ENCODE measurements at places on chromosomes 16 and 17. TPM values are rescaled to one million over a fixed set of nuclear protein-coding genes. Genes with fewer than 3 reads are reported as not detected.

Gene EMC6
- total RNA-seq: 53.1 TPM

Gene CMC2
- total RNA-seq: 70.5 TPM

Gene KRT33B
- total RNA-seq: not detected

Gene DCXR
- 64.9 TPM for total RNA-seq

Gene ENO3
- 24.5 TPM for total RNA-seq

Gene ABI3
- total RNA-seq: not detected

Gene MAF
- 10.8 TPM for total RNA-seq

Gene LRRC36
- 0.34 TPM for total RNA-seq

Gene KRT28
- total RNA-seq: not detected

Gene ALOX15
- total RNA-seq: not detected

Gene NDUFAB1
- 122 TPM for total RNA-seq

Gene CLEC3A
- total RNA-seq: not detected

Gene GRAP
- total RNA-seq: 0.46 TPM

Gene TBC1D3I
- not detected for total RNA-seq

Gene MTSS2
- 22.1 TPM for total RNA-seq

Gene RAB37
- 4.3 TPM for total RNA-seq

Gene CDH5
- total RNA-seq: not detected

Gene CSF3
- not detected for total RNA-seq

Gene TMEM106A
- total RNA-seq: 1.7 TPM

Gene TEKT5
- total RNA-seq: 0.07 TPM

Gene CASKIN2
- 12.6 TPM for total RNA-seq

Gene ALOX12B
- total RNA-seq: 0.28 TPM

Gene CCNF
- total RNA-seq: 67.3 TPM

Gene NOXO1
- not detected for total RNA-seq

Gene DLX3
- 0.04 TPM for total RNA-seq

Gene TEDC2
- 29.1 TPM for total RNA-seq

Gene NPIPB6
- 1.3 TPM for total RNA-seq

Gene ETV4
- total RNA-seq: 1.1 TPM

- no peak for DNase-seq
Measured at GRCh38 chr16:68423771-68424170, 24.5 kb downstream of the SMPD3 start.

GRCh38 chr16:69880640-69881133, 70.4 kb upstream of the CLEC18A start:
- DNase-seq: no peak

GRCh38 chr16:88793251-88793954, 8.4 kb upstream of the PIEZO1 start:
- no peak for DNase-seq

GRCh38 chr17:49132699-49133364, at the start of gene B4GALNT2:
Gene B4GALNT2 (plus strand): TSS chr17:49132769. CDS start chr17:49132793, 24 bp downstream.
- peak; percentile 71 for DNase-seq

DNA sequence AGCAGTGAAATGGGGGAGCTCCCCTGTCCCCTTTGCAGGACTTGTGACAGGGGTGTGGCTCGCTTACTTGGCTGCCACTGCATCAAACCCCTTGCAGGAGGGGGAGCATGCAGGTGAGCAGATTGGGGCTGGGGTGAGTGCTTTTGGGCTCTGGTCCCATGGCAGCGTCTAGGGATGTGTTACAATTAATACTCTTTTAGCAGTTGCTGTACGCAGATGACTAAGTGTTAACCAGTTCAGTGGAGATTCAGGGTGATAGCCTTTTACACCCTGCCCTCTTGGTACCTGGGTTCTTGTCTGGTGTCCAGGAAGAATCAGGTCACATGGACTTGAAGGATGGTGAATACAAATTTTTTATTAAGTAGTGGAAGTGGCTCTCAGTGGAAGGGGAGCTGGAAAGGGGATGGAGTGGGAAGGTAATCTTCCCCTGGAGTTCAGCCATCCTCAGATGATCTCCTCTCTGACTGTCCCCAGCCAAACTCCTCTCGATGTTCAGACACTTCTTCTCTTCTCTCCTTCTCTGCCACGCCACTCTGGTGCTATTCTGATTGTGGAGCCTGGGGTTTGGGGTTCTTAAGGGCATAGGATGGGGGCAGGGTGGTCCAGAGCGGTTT, 100.1 kb downstream of the MARF1 start:
- no peak for DNase-seq

GRCh38 chr16:14354561-14355351, 275.3 kb downstream of the PARN start:
- no peak for DNase-seq

GRCh38 chr17:51166987-51167931, 1.0 kb downstream of the NME2 start:
- peak; percentile 66 for DNase-seq

- peak; percentile 28 for DNase-seq
Measured at GRCh38 chr17:56793957-56794356, 39.8 kb downstream of the C17orf67 start.

GRCh38 chr17:68328676-68329075, 37.4 kb downstream of the ARSG start:
- DNase-seq: no peak

- DNase-seq: no peak
Measured at GRCh38 chr16:10827691-10828341, 9.2 kb upstream of the TVP23A start.

GRCh38 chr16:76278980-76279379, 1.8 kb downstream of the CNTNAP4 start:
- peak; percentile 55 for DNase-seq

GRCh38 chr16:19094542-19095365, 19.0 kb upstream of the ITPRIPL2 start:
- DNase-seq: no peak

GRCh38 chr16:74033441-74033995, 263.1 kb upstream of the PSMD7 start:
- no peak for DNase-seq

- DNase-seq: no peak
Measured at GRCh38 chr17:12536472-12536871, 129.2 kb upstream of the MYOCD start.

DNA sequence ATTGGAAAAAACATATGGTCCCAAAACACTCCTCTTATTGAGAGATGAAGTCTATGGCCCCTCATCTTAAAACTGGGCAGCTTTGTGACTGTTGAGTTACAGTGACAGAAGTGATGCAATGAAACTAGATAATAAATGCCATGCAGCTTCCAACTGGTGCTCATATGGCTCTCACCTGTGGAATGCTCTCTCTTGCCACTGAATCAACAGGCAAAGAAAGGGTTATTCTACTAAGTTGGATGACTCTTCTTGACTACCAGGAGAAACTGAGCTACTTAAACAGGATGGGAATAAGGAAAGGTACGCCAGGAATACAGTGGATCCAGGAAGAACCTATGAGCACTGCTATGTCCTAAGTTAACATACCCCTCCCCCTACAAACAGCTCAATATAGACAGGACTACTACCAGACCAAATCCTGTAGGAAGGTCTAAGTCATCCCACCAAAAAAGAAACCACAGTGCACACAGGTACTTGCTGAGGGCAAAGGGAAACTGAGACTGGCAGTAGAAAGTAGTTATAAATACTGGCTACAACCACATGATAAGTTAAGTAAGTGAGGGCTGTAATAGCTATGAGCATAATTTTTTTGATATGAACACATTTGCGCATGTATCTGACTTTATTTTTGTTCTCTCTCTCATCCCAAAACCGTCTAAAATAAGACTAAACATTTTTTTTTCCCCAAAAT, 398.5 kb downstream of the ZFHX3 start:
- DNase-seq: no peak

DNA sequence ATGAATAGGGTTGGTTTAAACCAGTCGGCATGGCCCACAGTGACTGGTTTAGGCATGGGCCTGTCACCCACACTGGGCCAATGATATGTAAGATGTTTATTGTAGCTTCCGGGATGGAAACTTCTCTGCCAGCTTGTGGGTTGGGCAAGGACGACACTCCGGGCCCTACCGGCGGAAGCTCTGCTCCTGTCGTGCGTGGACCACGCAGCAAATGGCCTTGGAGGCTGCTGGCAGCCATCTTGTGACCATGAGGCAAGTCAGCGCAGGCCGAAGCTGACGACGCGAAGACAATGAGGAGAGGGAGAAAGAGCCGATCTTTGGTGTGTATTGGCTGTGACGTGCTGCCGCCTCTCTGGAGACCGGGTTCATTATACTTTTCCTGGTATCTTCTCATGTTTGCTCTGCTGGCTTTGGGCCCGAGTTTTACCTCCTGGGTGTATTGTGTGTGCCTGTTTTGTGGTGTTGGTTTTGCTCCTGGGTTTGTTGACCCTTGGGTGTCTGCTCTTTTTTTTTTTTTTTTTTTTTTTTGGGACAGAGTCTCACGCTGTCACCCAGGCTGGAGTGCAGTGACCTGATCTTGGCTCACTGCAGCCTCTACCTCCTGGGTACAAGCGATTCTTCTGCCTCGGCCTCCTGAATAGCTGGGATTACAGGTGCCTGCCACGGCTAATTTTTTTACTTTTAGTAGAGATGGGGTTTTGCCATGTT, 15.4 kb downstream of the SLC25A10 start:
- DNase-seq: no peak

GRCh38 chr17:76672270-76672851, 28.8 kb upstream of the ST6GALNAC1 start:
- no peak for DNase-seq

GRCh38 chr17:3814361-3814760, 13.4 kb upstream of the ITGAE start:
- DNase-seq: no peak

DNA sequence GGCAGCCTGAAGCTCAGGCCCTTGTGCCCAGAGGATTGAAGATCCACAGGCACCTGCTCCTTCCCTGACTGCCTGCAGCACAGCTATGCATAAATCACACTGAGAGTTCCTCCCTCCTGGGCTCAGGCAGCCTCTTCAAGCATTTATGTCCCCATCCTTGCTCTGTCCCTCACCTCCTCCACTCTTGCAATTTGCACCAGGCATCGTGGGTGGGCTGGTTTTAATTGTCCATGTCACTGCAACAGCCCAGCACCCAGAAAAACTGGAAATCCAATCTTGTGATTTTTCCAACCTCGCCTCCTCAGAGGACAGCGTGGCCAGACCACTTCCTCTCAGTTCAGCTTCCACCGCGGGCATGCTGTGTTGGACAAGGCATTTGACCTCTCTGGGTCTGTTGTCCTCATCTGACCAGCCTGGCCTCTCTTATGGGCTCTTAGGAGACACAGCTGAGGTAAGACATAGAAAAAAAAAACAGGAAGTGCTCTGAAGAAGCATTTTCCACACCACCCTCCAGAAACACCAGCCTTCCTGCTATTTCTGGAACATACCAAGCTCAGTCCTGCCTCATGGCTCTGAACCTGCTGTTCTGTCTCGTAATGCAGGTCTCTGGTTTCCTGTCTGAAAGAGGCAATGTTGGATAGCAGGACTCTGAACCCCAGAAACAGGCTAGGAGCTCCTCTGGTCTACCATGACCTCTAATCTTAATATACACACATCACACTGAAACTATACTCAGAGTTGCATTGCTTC, 8.3 kb downstream of the TMEM114 start:
- no peak for DNase-seq

DNA sequence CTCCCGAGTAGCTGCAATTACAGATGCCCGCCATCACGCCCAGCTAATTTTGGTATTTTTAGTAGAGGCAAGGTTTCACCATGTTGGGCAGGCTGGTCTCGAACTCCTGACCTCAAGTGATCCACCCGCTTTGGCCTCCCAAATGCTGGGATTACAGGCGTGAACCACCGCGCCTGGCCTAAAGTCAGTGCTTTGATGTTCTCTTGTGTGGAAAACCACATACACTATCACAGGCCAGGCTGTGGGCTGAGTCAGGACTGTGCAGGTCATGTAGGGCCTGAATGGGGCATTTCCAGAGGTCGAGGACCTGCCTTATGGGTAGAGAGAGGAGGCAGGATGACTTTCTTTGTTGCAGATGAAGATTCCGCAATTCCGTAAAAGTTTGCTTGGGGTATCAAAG, 5.1 kb upstream of the MT3 start:
- no peak for DNase-seq

GRCh38 chr17:81165246-81166032, at the start of gene PVALEF:
Gene PVALEF (plus strand): TSS chr17:81165507. CDS start chr17:81181227, 15,720 bp downstream.
- DNase-seq: peak; percentile 71

DNA sequence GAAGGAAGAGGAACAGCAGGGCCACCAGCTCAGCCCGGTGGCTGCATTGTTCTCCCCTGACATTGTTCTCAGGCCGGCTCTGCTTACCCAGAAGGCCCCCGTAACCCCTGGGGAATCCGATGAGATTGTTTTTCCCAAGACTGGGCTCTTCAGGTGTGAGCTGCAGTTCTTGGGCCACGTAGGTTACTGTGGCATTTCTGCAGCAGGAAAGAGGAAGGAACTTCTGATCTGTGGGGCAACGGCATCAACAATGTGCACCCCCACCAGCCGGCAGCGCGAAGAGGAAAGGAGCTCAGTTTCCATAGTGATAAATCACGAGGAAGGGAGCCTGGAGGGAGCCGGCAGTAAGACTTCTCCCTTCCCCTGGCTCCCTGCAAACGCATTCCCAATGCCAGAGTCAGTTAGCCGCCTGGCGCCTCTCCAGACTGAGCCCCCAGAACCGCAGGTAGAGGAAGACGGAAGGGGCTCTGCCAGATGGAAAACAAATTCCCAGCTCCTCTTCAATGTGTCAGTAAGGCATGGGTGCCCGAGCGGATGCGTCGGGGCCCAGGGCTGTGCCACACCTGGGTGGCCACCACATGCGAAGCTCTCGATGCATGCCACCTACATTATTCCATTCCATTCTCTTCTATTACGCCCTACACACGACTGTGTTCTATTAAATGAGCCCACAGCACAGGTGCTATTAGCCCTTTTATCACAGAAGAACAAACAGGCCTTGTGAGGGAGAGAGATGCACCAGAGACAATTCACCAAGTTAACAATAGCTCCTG, 21.5 kb upstream of the PECAM1 start:
- peak; percentile 87 for DNase-seq

DNA sequence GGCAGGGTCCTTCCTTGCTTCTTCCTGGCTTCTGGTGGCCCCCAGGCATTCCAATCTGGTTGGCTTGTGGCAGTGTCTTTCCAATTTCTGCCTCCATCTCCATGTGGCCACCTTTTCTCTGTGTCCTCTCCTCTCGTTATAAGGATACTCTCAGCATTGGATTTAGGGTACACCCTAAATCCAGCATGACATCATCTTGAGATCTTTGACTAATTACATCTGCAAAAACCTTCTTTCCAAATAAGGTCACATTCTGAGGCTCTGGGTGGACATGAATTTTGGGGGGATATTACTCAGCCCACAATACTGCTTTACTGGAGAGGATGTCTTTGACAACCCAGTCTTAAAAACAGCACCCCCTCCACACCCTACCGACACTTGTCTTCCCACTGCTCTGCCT, 18.9 kb upstream of the CFAP20 start:
- no peak for DNase-seq

- DNase-seq: no peak
Measured at GRCh38 chr16:54588026-54588425, 301.4 kb upstream of the IRX3 start.

GRCh38 chr17:73976147-73976546, 227.3 kb upstream of the RPL38 start:
- no peak for DNase-seq

GRCh38 chr17:10121971-10122707, 76.3 kb downstream of the GAS7 start:
- no peak for DNase-seq

GRCh38 chr16:57912529-57913260, 58.2 kb downstream of the CNGB1 start:
- no peak for DNase-seq

Data from neural progenitor cell (in vitro differentiated cells).